Renal cortex interstitium (tissue), 15 donors: ENCODE measurements at places on chromosomes 6 and 20. TPM values are rescaled to one million over a fixed set of nuclear protein-coding genes. Genes with fewer than 3 reads are reported as not detected.

EMILIN3 gene
- polyA plus RNA-seq = 11.5 TPM

CTCFL gene
- polyA plus RNA-seq = 2.7 TPM

DNA sequence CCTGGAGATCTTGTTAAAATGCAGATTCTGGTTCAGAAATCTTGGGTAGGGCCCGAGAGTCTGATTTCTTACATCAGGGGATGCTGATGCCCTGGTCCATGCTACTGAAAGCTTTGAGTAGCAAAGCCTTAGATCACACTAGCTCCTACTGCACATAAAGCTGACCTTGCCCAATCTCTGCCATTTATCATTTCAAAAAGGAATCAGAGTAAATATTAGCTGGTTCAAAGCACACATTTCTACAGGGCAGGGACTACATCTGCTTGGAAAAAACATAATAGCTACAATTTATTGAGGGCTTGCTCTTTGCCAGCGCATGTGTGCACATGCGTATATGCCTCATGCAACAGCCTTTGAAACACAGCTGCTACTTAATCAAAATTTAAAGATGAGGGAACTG lies 440.4 kb upstream of the ARID1B start:
- DNase-seq = no peak

DNA sequence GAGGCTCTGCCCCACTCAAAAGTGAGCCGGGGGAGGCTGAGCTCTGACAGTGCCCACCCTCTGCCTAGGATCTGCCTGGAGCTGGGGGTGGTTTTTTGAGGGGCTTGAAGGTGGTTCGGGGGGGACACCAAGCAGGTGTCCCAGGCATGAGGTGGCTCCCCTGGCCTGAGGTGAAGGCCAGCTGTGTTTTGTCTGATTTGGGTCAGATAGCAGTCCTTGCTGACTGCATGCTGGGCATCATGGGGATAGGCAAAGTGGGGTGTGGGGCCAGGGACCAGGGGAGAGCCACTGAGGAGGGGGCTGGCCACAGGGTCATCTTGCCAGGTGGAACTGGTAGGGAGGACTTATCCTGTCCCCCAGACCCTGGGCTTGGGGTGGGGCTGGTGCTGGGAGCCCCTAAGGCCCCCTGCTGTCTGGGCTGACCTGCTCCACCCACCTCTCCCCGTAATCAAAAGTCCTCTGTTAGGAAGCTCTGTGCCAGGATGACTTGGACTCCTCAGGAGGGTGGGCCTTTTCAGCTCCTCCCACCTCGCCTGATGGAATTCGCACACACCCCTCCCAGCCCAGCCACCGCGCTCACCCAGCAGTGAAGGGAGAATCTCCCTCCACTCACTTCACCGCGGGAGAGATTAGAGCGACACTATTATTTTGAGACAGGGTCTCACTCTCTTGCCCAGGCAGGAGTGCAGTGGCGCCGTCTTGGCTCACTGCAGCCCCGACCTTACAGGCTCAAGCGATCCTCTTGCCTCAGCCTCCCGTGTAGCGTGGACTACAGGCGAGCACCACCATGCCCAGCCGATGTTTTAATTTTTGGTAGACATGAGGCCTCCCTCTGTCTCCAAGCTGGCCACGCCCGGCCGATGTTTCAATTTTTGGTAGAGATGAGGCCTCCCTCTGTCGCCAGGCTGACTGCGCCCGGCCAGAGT lies 1.5 kb upstream of the COL9A3 start:
- no peak for DNase-seq

DNA sequence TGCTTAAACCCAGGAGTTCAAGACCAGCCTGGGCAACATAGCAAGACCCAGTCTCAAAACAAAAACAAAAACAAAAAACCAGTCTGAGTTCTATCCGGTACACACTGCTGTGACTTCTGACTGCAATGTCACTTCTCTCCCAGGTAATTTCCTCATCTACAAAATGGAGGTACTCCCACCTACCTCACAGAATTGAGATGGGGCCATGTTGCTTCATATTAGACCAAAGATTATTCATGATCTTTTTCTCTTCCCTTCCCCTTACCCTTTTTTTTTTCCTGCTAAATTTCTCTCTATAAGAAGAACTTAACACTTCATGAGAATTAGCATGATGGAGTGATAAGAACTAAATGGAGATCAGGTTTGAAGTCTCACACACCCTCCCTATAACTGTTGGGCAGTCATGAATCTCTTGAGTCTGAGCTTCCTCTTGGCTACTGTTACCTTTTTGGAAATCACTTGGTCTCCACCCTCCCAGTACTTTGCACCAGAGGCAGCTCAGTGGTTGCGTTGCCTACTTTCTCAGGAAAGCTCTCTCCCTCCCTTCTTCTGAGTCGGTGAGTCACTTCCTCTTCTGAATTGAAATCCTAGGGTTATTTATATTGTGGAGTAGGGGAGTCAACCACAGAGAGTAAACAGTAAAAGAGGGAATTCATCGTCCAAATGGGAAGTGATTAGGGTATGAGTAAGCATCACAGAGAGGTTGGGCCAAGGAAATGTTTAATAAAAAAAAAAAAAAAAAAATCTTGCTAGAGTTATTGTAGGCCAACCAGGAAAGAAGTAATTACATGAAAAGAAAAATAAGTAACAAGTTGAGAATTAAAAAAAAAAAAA lies 59.9 kb upstream of the MAP7 start:
- no peak for DNase-seq

GRCh38 chr6:43966853-43967718 lies 160.2 kb downstream of the MRPL14 start:
- no peak for DNase-seq

TPX2 gene
- 38.2 TPM for polyA plus RNA-seq
